T47D (cell line): ENCODE measurements at places on chromosomes 7 and 10.

DNA sequence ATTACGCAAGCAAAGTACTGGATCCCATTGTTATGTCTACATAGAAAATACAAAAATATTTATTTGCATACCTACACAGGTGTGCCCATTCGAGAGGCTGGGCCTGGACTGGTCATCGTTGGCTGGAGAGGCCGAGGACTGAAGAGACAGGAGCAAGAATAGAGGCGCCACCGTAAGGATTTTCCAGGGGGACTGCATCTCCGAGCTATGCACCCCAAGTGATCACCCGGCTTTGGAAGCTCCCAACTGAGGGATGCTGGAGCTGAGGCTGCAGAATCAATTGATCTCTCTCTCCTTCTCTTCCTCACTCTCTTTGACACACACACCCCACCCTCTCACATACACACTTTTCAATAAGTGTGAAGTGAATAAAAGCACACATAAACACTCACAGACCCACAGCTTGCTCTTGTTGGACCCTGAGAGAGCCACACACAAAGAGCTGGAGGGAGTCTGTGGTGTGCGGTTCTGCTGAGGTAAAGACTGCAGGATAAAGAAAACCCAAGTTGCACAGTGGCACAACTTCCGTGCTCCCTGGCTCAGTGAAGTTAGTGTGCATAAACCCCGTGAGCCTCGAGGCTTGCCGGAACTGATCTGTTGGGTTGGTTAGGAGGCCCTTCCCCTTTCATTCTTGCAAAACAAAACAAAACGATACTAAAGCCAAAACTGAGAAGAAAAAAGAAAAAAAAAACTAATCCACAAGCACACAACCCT lies at the start of gene AOAH:
Gene AOAH, minus strand, starts transcription at position 544 of the 714 bp plus-strand sequence. Its CDS starts 346 bp downstream, at position 198.
- DNase-seq: no peak

GRCh38 chr7:150569245-150569955 lies 2.2 kb downstream of the GIMAP4 start:
- DNase-seq: no peak

- no peak for DNase-seq
These were observed 88.8 kb upstream of the DDC start for GRCh38 chr7:50653981-50654425.

- DNase-seq: no peak
These were observed 2.4 kb downstream of the TRPV6 start for GRCh38 chr7:142883145-142883544.

GRCh38 chr7:15707570-15707969 lies 21.1 kb upstream of the MEOX2 start:
- DNase-seq: no peak

DNA sequence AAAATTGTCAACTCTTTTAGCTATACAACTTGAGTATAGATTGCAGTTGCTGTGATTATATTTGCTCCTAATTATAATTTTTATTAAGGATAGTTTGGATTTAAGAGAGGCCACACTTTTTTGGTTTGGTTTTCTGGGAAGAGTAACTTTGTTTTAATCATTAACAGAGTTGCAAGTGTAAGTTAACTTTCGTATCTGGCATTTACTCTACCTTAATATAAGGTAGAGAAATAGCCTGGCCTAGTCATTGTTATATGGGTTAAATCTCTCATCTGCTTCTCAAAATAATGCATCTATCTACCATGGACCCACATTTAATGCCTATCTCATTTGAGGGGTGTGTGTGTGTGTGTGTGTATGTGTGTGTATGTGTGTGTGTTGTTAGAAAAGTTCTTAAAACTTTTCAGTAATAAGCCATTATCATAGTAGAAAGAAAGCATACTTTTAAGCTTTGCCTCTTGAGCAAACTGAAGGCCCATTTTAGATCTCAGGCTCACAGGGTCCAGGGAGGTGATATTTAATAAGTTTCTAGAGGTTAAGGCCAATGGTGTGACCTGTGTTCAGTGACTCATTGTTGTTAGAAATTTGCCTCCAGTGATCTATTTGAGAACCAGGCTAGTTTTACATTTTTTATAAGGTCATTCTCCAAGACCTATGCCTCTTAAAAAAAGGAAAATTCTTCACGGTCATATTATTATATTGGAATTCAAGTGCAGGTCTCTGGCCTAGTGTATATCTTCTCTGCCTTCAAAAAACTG lies 10.9 kb upstream of the TEX47 start:
- DNase-seq: no peak

- DNase-seq: no peak
These were observed 457 bp downstream of the PLOD3 start for GRCh38 chr7:101216860-101217387.

DNA sequence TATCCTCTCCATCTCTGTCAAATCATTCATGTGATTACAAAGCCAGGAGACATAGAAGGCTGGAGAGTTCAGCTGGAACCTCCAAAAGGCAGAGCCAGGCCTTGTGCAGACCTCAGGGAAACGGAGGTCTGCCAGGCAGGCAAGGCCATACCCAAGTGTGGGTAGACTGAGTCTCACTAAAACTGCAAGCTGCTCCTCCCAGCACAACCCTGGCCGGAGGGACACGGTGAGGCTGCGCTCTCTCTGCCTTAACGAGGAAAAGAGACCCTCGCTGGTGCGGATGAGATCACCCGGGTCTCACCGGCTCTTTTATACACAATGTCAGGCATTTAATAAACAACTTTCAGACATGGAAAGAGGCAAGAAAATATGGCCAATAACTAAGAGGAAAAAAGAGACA lies 66.1 kb upstream of the INPP5A start:
- DNase-seq: no peak

DNA sequence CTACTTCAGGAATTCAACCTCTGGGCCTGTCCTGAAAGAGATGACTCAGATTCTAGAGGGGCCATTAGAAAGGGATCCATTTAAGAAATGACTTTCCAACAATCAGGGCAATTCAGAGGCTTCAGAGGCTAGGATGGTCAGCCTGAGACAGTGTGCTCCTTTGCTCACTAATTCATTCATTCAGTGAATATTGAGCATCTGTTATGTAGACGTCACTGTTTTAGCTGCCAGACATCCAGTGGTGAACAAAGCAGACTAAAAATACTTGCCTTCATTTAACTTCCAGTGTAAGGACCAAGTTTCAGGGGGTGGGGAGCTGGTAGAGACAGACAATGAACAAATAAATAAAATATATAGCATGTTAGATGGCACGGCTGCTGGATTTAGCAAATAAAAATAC lies 1.6 kb downstream of the KIAA1217 start:
- DNase-seq: no peak

- DNase-seq: no peak
These were observed at the start of gene SLC16A12 for GRCh38 chr10:89535171-89536012. Gene SLC16A12 (minus strand): TSS chr10:89535594. CDS start chr10:89462578, 73,016 bp downstream.

DNA sequence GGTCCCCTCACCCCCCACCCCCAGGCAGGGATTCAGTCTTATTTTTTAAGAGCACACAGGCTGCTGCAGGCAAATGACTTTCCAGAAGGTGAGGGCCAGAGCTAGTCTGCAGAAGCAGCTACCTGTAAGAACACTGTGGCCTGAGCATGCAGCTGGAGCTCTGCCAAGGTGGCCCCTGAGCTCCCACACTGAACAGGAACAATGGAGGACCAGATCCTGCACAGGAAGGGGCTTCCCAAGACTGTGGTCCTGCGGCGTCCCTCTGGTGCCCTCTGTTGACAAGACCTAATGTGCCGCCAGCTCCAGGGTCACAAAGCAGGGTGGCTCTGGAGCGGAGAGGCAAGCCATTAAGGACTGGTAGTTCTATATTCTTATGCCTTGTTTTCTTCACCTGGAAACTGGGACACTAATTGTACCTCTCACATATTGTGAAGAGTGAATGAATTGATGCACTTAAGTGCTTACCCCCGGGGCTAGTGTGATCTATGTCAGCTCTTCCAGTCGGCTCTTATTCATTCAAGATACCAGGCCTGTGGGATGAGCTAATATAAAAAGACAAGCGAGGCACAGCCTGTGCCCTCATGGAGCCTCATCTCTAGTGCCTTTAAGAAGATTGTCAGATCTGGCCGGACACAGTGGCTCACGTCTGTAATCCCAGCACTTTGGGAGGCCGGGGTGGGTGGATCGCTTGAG lies 8.0 kb upstream of the BEND7 start:
- DNase-seq: peak; percentile 57

GRCh38 chr7:127870231-127870907 lies 160.9 kb downstream of the LRRC4 start:
- DNase-seq: no peak

- DNase-seq: no peak
These were observed 20.0 kb downstream of the ABCB1 start for GRCh38 chr7:87580636-87581035.

GRCh38 chr7:12929476-12930140 lies 242.2 kb downstream of the ARL4A start:
- DNase-seq: no peak

- no peak for DNase-seq
These were observed 83.9 kb downstream of the CADPS2 start for GRCh38 chr7:122802301-122802751.

DNA sequence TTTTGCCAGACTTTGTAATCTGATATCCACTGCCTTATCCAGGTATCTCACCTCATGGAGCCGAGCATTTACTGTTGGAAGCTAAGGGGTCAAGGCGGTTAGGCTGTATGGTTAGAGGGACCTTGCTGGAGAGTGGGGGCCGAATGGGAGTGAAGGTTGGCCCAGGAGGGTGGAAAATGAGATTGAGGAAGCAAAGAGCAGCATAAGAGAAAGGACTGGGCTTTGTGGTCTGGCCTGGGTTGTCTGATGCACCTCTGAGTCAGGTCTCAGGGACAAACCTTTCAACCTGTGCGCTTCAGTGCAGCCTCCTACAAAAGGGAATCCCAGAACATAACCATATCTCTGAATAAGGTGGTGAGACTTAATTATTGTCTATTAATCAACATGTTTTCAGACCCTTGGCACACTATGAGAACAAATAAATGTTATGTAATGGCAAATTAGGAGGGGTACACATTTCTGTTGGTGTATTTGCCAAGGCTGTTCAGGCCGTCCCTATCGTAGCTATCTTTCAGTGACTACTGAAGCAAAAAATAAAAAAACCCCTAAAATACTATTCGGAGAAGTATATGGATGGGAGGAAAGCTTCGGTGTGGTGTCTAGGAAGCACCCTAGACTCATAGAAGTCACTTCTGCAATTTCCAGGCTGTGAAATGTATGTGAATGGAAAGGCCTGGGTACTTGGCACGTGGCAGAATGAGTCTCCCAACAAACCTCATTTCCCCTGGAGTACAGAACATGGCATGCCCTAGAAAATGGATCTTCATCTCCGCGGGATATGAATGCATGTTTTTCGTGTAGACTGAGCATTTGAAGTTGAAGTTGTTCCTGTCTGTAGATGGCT lies 4.3 kb downstream of the CAMK1D start:
- DNase-seq: no peak

GRCh38 chr10:71727105-71727737 lies 7.6 kb upstream of the C10orf105 start:
- no peak for DNase-seq

DNA sequence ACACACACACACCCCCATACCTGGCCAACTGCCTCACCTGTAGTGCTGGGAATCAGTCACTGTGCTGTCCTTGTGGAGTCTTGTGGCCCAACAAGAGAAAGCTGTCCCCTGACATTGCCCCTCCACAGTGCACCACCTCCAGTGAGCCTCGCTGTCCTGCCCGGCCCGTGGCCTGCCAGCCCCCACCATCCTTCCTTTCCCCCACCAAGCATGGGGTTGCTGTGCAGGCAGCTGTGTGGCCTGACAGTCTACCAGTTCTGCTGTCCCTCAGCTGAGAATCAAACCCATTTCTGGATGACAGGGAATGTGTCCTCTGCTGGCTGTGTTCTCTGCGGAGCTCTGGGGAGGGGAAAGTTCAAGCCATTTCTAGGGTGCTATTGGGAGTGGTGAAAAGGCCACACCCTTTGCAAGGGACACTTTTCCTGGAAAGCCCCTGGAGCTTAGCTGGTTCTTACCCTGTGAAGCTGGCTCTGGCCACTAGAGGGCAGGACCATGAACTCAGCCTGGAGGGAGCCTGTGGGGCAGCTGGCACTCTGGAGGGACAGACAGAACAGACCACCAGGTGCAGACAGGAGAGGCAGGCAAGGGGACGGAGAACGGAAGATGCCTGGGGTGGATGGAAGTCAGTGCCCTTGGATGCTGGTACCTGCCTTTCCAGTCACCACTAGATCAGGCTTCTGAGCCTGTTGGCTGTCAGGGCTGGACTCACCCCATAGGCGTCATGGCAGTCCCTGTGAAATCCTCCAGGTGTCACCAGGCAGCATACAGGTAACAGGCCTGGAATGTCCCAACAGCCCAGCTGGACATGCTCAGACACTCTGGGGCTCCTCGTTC lies 10.5 kb upstream of the MTPAP start:
- DNase-seq: peak; percentile 87

DNA sequence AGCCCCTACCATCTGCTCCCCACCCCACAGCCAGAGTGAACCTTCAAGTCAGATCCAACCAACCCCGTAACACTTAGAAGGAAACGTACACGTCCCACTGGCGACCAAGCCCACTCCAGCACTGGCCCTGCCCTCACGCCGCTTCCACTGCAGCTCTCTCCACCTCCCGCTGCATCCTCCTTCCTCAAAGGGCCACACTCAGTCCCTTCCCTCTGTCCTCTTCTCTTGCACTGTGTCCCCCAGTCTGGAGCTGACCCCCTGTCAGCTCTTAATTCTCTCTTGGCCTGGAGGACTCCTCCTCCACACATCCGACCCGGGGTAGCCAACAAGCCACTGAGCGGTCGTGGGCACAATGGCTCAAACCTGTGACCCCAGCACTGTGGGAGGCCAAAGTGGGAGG lies 85.8 kb downstream of the PROSER2 start:
- DNase-seq: no peak

DNA sequence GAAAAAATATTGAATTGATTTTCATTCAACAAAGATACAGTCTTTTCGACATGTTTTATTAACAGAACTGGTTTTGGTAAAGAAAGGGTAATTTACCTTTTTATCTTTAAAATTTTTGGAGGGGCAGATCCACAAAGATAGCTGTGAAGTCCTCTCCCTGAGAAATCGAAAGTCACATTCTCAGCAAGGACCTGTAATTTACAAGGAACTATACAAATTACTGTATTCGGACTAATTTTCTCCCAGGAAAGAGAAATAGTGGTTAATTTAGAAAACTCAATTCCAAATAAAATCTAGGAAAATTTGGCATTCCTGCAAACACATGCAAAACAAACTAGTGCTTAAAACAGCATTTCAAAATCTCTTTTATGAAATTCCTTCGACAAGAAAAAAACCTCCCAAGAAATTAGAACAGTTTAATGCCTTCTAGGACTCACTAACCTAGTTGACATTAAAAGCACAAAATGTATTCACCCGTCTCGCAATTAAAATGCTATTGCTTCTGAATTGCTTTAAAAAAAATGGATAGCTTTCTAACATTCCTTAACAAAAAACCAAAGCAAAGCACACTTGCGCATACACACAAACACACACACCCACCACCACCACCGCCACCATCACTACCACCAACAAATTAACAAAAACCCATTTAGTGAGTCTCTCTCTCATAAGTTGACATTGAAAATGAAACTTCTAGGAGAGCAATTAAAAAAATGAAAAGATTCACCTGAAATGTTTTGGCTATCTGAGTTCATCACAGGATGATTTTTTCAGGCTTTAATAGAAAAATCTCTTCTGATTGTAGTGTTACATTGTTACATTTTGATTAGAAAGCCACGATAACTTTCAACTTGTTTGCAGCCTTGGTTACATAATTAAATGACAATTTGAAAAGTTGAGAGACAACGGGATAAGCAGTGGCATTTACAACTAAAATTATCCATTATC lies 4.0 kb upstream of the NKX2-3 start:
- DNase-seq: no peak
